Stimulated activated memory B cell treated with anti-CD40 and anti-IgM and Interleukin-4, amounts not matched to agents 10 μg/mL and 1 μg/mL and 100 μg/mL, for 72 hours (primary cell): ENCODE measurements at places on chromosomes 1 and 21.

DNA sequence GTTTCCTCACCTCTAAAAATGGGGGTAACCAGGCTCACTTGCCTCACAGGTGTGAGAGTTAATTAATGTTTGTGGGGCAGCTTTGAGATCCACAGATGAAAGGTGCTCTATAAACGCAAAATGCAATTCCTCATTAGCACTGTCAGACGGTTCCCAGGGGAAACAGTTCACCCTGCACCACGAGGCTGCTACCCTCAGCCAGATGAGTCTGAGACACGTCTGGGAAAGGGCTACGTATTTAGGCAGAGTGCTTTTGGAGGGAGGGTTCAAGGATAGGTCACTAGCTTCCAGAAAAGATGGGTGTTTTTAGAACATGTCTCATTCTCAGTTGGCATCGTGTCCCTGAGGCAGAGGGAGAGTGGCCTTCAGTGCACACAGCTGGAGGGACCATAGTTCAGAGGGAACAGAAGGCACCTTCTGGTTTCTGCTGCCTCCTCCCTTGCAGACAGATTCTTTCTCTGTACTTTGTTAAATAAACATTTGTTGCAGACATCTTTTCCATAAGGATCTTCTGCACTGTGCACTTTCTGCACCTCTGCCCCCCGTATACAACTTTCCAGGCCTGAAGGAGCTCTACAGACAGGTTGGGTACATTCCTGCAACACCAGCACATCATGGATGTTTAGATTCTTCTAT is 139.9 kb downstream of the CLIC6 start:
- peaks cover 70% of the 10 kb centered on the region for H3K36me3 ChIP-seq
- H3K4me3 ChIP-seq, result no peak overlapping the region
- no peaks in the 10 kb centered on the region for H3K27me3 ChIP-seq
- peaks cover 58% of the 10 kb centered on the region for H3K4me1 ChIP-seq

- no peak overlapping the region for H3K27ac ChIP-seq
- ATAC-seq, result no peak
- H3K27me3 ChIP-seq, result peaks cover 68% of the 10 kb centered on the region
- no peaks in the 10 kb centered on the region for H3K36me3 ChIP-seq
- H3K4me1 ChIP-seq, result no peaks in the 10 kb centered on the region
- H3K4me3 ChIP-seq, result no peak overlapping the region
Observed at GRCh38 chr1:65141394-65141793, 6.6 kb upstream of the AK4 start.

GRCh38 chr21:38898422-38899096 is 92.8 kb downstream of the ETS2 start:
- no peak overlapping the region for H3K27ac ChIP-seq
- H3K27me3 ChIP-seq, result peaks cover 20% of the 10 kb centered on the region
- H3K4me3 ChIP-seq, result no peak overlapping the region
- ATAC-seq, result no peak

- no peaks in the 10 kb centered on the region for H3K36me3 ChIP-seq
- no peak overlapping the region for H3K27ac ChIP-seq
- no peaks in the 10 kb centered on the region for H3K27me3 ChIP-seq
Observed at GRCh38 chr1:107479865-107480350, 339.1 kb downstream of the NTNG1 start.

DNA sequence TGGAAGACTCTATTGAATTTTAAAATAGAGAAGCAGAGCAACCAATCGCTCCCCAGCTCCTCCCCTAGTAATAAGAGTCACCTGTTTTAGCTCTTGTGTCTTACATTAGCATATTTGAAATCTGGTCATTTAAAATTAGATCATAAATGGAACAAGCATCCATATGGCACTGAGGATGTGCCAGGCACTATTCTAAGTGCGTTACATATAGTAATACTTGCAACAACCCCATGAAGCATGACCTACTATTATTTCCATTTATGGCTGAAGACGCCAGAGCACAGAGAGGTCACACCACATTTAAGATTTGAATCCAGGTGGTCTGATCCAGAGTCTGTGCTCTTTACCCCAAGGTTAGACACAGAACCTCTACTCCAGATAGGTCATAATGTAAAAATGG is 82.0 kb upstream of the HIVEP3 start:
- H3K27ac ChIP-seq, result no peak overlapping the region
- H3K4me3 ChIP-seq, result no peak overlapping the region
- H3K36me3 ChIP-seq, result no peaks in the 10 kb centered on the region
- H3K4me1 ChIP-seq, result no peaks in the 10 kb centered on the region

GRCh38 chr1:32759521-32759981 is 57.0 kb upstream of the SYNC start:
- H3K36me3 ChIP-seq, result no peaks in the 10 kb centered on the region
- no peaks in the 10 kb centered on the region for H3K27me3 ChIP-seq
- H3K4me1 ChIP-seq, result peaks cover 1% of the 10 kb centered on the region

- H3K4me1 ChIP-seq, result peaks cover 30% of the 10 kb centered on the region
- H3K27ac ChIP-seq, result peak overlapping the region; percentile 71
Observed at GRCh38 chr1:207308451-207309190, 12.9 kb upstream of the CD55 start.

- H3K27me3 ChIP-seq, result peaks cover 9% of the 10 kb centered on the region
- H3K4me3 ChIP-seq, result no peak overlapping the region
- H3K4me1 ChIP-seq, result peaks cover 19% of the 10 kb centered on the region
- H3K36me3 ChIP-seq, result no peaks in the 10 kb centered on the region
- ATAC-seq, result no peak
Observed at GRCh38 chr1:16213013-16213412, 561 bp upstream of the ARHGEF19 start.

DNA sequence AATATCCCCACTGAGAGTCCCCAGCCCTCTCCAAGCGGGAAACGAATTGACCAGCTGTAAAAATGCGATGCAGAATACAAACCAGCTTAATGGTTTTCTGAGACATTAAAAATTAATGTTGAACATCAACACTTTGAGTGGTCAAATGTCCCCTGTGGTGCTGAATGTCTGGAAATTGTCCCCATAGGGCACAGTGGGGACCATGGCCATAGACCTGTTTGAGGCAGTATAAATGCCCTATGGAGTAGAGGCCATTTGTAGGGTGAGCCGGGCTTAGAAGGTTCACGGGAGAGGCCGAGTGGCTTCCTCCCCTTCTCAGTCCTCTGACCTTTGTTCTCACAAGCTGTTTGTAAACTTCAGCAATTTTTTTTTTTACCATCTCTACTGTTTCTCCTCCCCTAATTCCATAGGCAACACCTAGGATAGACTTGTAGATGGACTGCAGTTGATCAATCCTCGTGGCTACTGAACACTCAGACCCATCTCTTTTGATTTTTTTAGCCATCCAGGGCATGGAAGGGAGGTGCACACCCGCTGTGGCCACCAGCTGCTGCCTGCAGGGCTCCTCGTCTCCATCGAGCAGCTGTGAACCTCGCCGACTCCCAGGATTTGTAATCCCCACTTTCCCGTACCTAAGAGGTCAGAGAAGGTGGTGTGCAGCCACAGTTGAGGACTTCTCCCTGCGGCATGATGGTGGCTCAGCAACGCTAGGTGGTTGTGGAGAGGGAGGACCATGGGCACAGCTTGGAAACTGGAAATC is 41.0 kb downstream of the KAZN start:
- H3K4me3 ChIP-seq, result no peak overlapping the region
- ATAC-seq, result no peak
- H3K36me3 ChIP-seq, result no peaks in the 10 kb centered on the region
- H3K4me1 ChIP-seq, result no peaks in the 10 kb centered on the region
- H3K27me3 ChIP-seq, result no peaks in the 10 kb centered on the region

GRCh38 chr21:41955516-41955915 is 1.7 kb upstream of the C2CD2 start:
- peak overlapping the region; percentile 17 for H3K27ac ChIP-seq
- peaks cover 6% of the 10 kb centered on the region for H3K36me3 ChIP-seq
- H3K4me1 ChIP-seq, result peaks cover 27% of the 10 kb centered on the region
- H3K27me3 ChIP-seq, result peaks cover 44% of the 10 kb centered on the region
- H3K4me3 ChIP-seq, result peak overlapping the region; percentile 46

- H3K36me3 ChIP-seq, result no peaks in the 10 kb centered on the region
- peak; percentile 96 for ATAC-seq
- H3K27me3 ChIP-seq, result peaks cover 31% of the 10 kb centered on the region
- H3K4me1 ChIP-seq, result peaks cover 10% of the 10 kb centered on the region
Observed at GRCh38 chr21:39016740-39017315, 166.4 kb downstream of the PSMG1 start.

DNA sequence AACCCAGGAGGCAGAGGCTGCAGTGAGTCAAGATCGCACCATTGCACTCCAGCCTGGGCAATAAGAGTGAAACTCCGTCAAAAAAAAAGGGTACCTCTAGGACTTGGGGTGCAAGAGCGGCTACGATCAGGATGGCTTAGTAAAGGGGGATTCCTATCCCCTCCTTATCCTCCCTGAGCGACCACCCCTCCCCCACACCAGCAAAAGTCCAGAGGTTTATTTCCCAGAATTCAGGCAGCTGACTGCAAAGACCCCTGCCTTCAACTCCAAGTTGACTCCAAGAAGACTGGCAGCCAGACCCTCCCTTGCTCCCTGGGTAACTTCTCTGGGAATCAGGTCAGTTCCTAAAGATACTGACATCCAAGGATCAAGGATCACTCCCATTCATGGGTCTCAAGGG is 12.4 kb upstream of the PRDM16 start:
- no peaks in the 10 kb centered on the region for H3K4me1 ChIP-seq
- peaks cover 6% of the 10 kb centered on the region for H3K36me3 ChIP-seq
- H3K27me3 ChIP-seq, result peaks cover 43% of the 10 kb centered on the region

DNA sequence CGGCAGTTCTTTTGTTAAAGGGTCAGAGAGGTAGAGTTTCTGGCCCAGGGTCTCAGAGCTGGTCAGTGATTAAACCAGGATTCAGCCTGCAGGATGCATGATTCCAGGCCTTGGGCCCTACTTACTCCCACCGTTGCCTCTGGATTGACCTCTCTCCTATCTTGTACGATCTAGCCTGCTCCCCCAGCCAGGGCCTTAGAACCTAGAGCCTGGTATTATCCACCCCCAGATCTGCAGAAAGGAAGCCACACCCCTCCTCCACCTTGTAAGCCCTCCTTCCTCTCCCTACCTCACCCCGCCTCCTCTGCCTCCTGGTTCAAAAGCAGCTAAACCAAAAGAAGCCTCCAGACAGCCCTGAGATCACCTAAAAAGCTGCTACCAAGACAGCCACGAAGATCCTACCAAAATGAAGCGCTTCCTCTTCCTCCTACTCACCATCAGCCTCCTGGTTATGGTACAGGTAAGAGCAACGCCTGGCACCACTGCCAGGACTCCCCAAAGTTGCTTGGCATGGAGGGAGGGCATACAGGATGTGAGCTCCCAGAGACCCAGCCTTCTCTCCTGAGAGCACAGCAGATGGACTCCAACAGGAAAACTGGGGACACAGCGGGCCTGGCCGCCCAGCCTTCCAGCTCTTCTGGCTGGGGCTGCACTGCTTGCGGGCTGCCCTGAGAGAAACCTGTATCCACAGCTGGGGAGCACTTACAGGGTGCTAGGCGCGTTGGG is at the start of gene CD52:
TSS of gene CD52 (plus strand) at position 347 of the 726 bp plus-strand sequence. CDS start at position 407, 60 bp downstream.
- H3K4me1 ChIP-seq, result peaks cover 77% of the 10 kb centered on the region
- H3K36me3 ChIP-seq, result peaks cover 50% of the 10 kb centered on the region
- H3K27ac ChIP-seq, result peak within 1 kb of the TSS; percentile 97
- peak; percentile 79 for ATAC-seq

DNA sequence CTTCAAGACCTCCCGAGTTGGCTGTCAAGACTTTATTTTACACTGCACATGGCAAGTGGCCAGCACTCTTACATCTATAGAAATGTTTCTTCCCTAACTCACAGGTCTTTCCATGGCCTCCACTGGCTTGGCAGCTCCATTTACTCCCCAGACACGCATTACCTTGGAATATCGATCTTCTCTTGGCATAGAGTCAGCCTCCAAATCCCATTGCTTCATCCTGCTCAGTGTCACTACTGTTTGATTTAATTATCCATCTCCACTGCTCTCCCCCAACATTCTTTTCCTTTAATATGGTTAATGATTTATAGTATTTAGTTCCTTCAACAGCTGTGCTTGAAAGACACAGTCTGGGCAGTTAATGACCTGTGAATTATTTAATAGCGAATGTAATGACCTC is 241.2 kb upstream of the MAP1LC3C start:
- no peak for ATAC-seq
- H3K4me1 ChIP-seq, result no peaks in the 10 kb centered on the region
- H3K36me3 ChIP-seq, result no peaks in the 10 kb centered on the region
- no peaks in the 10 kb centered on the region for H3K27me3 ChIP-seq

DNA sequence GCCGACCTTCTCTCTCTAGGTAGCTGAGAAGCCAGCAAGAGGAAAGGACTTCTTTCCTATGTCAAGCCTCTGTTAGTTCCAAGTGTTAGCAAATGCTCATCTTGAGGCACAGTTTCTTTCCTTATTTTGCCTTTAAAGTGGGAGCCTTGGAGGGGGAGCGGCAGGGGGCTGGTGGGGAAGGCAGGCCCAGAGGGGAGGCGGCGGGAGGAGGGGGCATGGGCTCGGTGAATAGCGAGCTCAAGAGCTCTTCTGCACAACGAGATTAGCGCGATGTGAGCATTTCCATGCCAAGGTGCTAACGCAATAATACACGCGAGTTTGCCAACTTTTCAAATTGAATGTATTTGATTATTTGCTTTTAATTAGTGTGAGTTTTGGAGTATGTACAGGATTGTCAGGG is 372.6 kb downstream of the RPS6KC1 start:
- H3K4me1 ChIP-seq, result no peaks in the 10 kb centered on the region
- ATAC-seq, result no peak
- H3K36me3 ChIP-seq, result no peaks in the 10 kb centered on the region

DNA sequence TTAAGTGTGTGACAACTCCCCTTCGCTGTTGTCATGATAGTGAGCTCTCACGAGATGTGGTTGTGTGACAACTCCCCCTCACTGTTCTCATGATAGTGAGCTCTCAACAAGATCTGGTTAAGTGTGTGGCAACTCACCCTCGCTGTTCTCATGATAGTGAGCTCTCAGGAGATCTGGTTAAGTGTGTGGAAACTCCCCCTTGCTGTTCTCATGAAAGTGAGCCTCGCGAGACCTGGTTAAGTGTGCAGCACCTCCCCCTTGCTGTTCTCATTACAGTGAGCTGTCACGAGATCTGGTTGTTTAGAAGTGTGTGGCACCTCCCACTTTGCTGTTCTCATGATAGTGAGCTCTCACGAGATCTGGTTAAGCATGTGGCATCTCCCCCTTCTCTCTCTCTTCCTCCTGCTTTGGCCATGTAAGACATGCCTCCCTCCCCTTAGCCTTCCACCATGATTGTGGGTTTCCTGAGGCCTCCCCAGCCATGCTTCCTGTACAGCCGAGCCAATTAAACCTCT is 25.1 kb upstream of the LSS start:
- H3K4me3 ChIP-seq, result peak overlapping the region; percentile 63
- H3K27me3 ChIP-seq, result no peaks in the 10 kb centered on the region
- H3K27ac ChIP-seq, result peak overlapping the region; percentile 93
- H3K36me3 ChIP-seq, result peaks cover 77% of the 10 kb centered on the region
- peaks cover 41% of the 10 kb centered on the region for H3K4me1 ChIP-seq

- no peaks in the 10 kb centered on the region for H3K27me3 ChIP-seq
- peaks cover 43% of the 10 kb centered on the region for H3K4me1 ChIP-seq
- peak overlapping the region; percentile 65 for H3K4me3 ChIP-seq
- ATAC-seq, result peak; percentile 64
Observed at GRCh38 chr1:2204415-2205190, 10.0 kb upstream of the FAAP20 start.

GRCh38 chr1:58660105-58660504 is 39.8 kb downstream of the MYSM1 start:
- no peak overlapping the region for H3K27ac ChIP-seq
- H3K4me3 ChIP-seq, result no peak overlapping the region
- H3K36me3 ChIP-seq, result peaks cover 64% of the 10 kb centered on the region
- no peak for ATAC-seq
- peaks cover 6% of the 10 kb centered on the region for H3K4me1 ChIP-seq
